ENCODE measurements at places on chromosomes 16 and 17.

GRCh38 chr17:73588301-73588846 is 55.9 kb downstream of the SDK2 start:
- no peak for DNase-seq

DNA sequence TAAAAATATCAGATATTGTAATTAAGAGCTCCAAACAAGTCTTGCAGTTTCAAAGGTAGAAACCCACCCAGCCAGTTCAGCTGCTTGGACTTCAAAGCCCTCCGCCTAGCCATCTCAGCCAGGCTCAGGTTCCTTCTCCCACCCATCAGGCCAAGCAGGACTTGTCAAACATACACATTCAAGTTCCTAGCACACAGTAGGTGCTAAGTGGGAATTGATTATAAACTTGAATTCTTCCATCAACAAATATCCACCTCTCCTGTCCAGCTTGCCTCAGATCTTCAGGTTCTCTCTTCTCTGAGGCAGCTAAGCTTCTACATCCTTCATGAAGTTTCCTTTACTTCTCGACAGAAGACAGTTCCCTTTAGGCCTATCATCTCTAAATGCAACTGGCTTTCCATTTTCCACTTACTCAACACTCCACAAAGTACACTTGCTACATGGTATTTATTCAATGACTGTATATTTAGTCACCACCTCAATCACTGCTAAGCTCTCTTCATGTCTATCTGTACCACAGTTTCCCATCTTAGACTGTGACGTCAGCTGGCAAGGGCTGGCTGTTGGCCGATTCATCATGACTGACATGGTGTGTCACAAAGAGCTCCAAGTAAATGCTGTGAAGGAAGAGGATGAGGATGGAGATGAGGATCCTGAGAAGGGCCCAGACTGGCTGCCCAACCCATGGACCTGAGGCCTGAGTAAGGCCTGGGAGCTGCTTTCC is 13.3 kb upstream of the COG7 start:
- DNase-seq, result no peak

DNA sequence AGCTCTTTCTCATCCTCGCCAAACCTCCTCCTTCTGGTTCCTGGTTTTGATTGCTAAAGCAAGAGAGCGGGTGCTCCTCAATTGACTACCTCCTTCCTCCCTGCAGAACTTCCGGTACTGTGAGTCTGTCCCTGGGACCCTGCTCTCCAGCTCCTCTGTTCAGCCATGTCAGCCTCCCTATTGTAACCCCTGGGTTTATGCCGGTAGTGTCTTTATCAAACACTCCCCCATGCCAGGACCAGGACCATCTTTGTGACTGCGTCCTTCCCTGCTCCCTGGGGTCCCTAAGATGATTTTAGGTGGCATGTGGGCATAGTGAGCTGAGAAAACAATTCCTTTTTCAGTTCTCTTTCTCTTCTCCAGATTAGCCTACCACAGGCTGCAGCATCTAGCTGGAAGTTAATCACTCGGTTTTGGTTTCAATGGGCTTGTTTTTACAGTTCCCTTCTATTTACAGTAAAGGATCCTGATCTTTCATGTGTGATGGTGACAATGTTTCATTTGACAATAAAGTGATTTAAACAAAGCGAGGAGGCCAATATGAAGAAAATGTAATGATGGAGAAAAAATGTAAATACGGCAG is 27.7 kb upstream of the IL21R start:
- DNase-seq, result no peak

DNA sequence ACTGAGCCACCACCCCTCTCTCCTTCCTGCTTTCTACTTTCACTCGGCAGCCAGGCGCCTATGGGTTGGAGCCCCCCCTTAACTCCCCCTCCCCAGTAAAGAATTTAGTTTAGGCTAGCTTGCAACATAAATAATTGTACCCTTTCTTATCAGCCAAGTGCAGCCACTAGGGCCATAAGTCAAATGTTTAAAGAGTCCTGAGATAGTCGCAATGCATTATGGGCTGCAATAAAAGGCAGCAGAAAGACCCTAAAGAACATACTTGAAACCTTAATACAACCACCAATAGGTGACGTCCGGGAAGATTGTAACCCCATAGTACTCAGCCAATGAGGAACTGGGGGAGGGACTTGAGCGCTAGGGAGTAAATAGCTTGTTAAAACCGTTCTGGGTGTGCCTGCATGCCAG is 40.5 kb downstream of the C16orf82 start:
- DNase-seq, result no peak

DNA sequence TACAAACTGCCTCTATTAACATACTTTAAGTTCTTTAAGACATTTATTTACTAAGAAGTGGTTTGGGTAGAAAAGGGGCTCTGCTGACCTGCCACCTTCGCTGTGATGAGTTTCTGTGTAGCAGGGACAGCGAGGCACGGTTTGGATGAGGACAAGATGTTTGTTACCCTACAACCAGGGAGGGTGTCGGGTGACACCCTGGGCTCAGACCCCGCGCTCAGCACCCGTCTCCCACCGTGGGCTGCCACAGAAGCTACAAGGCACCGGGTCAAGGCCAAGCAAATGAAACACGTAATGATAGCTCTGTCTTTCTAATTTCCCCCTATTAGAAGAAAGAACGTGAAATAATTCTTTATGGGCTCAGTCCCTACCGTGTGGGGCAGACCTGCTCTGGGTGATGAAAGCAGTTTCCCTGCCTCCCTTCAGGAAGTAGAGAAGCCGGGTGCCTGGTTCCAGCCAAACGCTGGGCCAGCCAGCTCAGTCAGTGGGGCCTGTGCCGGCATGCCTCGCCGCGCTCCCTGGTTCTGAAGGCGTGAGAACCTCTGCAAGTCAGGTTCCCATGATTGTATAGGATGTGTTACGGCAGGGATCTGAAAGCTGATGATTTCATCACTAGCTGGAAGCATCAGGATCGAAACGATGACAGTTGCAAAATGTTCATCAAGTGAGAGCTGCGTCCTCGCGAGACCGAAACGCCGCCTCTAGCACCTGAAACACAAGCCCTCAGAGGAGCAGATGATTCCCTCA is 3.9 kb downstream of the ZNF750 start:
- DNase-seq, result no peak

- DNase-seq, result no peak
Observed at GRCh38 chr16:12440228-12440530, 363.5 kb downstream of the CPPED1 start.

Data from GM12891 (cell line).